RKO (cell line): ENCODE measurements at places on chromosomes 16 and 17.

- no peak for DNase-seq
Measured at GRCh38 chr16:14205666-14206065, 134.5 kb downstream of the MRTFB start.

GRCh38 chr17:77458202-77459017 is 317.6 kb downstream of the SEC14L1 start:
- DNase-seq, result no peak

- no peak for DNase-seq
Measured at GRCh38 chr16:49837688-49838410, 18.1 kb downstream of the ZNF423 start.

DNA sequence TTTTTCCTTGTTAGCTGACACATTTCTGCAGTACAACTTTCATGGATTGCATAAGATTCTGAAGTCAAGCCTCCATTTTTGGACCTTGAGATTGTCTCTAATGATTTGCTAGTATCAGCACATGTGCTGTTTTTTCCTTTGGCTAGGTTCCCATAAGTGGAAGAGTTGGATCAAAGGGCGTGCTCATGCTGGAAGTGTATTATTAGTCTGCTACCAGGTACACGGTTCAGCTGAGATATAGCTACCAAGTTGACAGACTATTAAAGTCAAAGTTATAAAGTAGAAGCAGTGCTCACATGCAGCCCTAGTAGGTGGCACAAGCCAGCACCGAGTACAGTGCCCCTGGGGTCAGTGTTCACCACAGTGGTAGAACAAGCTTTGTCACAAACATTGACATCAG is 3.2 kb downstream of the FAHD1 start:
- DNase-seq, result no peak

DNA sequence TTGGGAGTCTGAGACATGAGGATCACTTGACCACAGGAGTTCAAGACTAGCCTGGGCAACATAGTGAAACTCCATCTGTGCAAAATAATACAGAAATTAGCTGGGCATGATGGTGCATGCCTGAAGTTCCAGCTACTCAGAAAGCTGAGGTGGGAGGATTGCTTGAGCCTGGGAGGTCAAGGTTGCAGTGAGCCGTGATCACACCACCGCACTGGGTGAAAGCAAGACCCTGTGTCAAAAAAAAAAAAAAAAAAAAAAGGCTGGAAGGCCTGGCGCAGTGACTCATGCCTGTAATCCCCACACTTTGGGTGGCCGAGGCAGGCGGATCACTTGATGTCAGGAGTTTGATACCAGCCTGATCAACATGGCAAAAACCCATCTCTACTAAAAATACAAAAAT is 8.1 kb downstream of the UBN1 start:
- no peak for DNase-seq

DNA sequence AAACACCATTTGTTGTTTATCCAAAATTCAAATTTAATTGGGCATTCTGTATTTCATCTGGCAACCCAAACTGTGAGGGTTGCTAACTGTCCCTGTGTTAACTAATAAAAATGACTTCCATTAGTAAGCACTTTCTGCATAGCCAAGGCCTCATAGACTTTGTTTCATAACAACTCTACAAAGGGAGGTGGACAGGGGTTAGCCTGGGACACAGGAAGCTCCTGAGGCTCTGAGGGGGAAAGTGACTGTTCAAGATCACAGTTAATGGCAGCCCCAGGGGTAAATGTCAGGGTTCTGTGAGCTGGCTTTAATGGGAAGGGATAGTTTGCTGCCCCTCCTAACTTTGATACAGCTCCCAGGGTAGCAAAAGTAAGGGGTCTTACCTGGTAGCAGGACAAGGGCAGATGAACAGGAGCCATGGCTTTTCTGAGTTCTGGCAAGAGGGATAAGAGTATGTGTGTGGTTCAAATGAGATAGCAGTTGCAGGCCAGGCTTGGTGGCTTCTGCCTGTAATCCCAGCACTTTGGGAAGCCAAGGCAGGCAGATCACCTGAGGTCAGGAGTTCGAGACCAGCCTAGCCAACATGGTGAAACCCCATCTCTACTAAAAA is 2.2 kb downstream of the HEATR9 start:
- DNase-seq, result no peak

GRCh38 chr17:27455914-27456680 is at the start of gene KSR1:
Gene KSR1 (plus strand): TSS chr17:27456448. CDS start chr17:27456644, 196 bp downstream.
- DNase-seq, result peak; percentile 73

GRCh38 chr17:48427598-48427997 is 2.4 kb downstream of the SKAP1 start:
- no peak for DNase-seq

- no peak for DNase-seq
Measured at GRCh38 chr17:62705778-62706597, 78.5 kb downstream of the MRC2 start.

GRCh38 chr17:65556014-65556909 is 5.2 kb downstream of the AXIN2 start:
- DNase-seq, result peak; percentile 40

- DNase-seq, result no peak
Measured at GRCh38 chr16:72211110-72211509, 39.2 kb upstream of the PMFBP1 start.

DNA sequence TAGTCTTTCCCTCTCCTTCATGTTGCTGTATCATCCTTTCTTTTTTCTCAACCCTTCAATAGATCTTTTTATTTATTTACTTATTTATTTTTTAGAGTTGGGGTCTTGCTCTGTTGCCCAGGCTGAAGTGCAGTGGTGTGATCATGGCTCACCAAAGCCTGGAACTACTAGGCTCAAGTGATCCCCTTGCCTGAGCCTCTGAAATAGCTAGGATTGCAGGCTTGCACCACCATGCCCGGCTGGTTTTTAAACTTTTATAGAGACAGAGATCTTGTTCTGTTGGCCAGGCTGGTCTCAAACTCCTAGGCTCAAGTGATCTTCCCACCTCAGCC is 51.7 kb downstream of the SNX29 start:
- DNase-seq, result no peak

DNA sequence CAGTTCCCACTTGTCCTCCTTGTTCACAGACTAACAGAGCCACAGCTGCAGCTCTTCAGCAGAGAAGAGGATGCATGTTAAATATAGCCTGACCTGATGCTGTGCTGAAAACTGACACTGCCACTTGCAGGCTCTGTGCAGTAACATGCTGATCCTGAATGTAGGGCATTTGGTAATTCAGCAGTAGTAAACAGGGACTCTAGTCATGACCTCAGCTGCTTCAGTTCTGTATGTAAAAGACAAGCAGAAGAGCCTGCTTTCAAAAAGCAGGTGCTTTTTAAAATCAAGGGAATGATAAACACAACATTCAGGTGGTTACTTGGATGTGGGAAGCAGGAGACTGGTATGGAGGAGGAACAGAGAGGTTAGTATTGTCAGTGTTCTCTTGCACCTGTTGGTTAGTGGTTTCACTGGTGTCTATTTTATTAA is 33.8 kb downstream of the ESRP2 start:
- no peak for DNase-seq

DNA sequence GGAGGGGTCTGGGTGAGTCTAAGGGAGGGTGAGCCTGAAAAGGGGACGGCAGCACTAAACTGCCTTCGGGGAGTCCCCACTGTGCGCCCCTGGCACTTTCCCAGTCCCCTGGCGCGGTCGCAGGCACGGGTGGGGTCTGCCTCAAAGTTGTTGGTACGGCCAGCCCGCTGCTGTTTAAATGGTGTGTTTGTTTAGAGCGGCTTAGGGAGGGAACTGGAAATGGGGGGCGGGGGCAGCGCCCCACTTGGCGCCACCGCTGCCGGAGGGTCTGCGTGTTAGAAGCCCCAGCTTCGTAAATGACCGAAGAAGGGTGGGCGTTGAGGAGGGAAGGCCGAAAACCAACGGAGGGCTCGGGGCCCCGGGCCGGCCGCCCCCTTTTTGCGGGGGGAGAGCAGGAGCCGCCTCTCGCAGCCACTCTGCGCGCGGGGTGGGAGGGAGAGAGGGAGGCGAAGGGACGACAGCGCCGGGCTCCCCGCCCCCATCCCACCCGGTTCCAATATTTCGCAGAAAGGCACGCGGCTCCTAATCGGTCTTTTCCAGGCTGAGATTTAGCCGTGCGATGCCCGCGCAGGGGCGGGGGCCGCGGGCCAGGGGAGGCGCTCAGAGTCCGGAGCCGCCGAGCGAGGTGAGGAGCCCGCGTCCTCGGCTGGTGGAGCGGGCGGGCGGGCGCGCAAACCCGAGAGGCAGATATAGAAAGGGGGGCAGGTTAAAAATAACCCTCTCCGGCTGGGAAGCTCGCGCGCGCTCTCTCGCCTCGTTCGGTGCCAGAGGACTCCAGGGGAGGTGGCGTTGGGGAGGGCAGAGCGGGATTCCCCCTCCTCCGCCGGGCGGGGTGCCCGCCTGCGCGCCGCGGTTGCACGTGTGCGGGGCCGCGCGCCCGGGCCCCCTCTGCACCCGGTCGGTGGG is 54.9 kb downstream of the SREBF1 start:
- no peak for DNase-seq

DNA sequence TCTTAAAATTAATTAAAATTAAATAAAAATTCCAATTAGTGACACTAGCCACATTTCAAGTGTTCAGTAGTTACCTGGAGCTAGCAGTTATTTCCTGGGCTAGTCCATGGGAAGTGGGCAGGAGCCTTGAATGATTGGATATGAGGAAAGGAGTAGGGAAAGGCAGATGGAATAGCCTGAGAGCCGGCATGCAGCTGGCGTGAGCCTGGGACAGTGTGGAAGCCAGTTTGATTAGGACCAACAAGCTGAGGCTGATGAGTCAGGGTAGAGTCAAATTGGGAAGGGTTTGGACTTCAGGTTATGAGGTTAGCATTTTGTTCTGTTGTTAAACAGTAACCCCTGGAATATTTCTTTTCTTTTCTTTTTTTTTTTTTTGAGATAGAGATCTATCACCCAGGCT is 15.3 kb upstream of the GNA13 start:
- DNase-seq, result peak; percentile 33
